ENCODE measurements at places on chromosomes 1 and 21.
A peak's percentile ranks its signal among the peaks of the same experiment; 100 is the strongest.

- DNase-seq = no peak
Measured at GRCh38 chr1:145837656-145838055, 7.8 kb upstream of the NUDT17 start.

DNA sequence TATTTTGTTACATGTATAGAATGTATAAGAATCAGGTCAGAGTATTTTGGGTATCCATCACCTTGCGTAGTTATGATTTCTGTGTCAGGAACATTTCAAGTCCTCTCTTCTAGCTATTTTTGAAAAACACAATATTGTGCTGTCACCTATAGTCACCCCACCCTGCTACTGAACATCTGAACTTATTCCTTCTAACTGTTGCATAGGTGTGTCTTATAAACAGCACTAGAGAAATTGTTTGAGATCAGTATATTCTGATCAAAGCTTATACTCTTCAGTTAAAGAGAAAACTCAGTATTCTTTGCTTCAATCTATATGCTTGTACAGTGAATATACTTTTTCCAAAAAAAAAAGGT, 96.0 kb downstream of the ASH1L start:
- DNase-seq = no peak

DNA sequence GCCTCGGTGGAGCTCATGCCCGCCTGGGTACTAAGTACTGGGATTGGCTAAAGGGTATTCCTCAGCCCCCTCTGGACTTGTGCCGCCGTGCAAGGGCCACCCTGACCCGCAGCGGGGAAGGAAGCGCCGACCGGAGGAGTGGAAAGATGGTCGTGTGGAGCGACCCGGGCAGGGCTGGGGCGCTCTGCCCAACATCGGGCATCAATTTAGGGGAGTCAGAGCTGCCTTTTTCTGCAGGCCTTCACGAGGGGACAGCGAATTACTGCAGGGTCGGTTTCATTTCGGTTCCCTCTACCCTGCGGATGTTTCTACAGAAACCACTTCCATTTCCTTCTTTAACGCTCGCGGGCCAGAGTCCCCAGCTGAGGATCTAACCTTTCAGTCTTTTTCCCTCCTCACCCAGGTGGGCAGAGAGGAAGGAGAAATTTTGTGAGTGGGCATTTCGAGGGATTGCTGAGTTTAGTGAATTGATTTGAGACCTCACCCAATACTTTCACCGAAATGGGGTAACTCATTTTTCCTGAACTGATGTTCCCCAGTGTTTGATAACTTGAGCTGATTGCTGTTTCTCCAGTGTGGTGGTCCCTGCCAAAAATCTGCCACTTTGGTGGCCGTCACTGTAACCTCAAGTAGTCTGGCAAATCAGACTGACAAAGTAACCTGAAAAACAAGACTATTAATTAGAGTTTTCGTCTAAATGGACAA, 1.1 kb downstream of the TOR1AIP1 start:
- peak; percentile 35 for DNase-seq

DNA sequence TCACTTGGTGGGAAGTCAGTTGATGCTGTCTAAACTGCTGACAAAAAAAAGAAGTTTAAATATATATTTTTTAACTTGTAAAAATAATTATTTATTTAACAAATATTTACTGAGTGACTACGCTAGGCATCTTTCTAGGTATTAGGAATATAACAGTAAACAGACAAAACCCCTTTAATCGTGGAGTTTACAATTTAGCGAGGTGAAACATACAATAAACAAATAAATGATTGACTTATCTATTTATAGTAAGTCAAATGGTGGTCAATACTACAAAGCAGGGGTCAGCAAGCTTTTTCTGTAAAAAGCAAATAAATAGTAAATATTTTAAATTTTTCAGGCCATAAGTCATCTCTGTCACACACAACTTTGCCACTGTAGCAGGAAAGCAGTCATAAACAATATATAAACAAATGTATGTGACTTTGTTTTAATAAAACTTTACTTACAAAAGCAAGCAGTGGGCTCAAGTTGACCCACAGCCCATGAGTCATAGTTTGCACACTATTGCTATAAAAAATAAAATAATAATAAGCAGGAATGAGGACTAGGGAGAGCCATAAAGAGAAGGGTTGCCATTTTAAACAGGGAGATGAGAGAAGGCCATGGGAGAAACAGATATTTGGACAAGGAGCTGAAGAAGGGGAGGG, 263.9 kb downstream of the PLPP3 start:
- no peak for DNase-seq

GRCh38 chr21:31180256-31181081, 142.2 kb upstream of the KRTAP19-8 start:
- DNase-seq = no peak

DNA sequence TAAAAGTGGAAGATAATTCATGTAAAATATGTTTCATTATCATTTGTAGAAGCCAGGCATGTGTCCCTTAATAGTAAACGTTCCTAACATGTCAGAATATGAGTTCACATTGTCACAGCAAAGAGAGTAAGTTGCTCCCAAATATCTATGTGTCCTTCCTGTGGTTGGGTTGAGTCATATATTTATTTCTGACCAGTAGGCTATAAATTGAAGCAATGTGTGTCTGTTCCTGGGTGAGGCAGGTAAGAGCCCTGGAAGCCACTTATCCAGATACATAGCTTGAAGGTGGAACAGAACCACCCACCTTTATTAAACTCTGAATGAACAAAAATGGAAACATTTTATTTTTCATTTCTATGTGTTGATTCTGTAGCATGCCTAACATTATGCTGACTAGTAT, 2251.6 kb downstream of the NCAM2 start:
- no peak for DNase-seq

GRCh38 chr1:29521811-29522580, 285.7 kb downstream of the PTPRU start:
- no peak for DNase-seq

DNA sequence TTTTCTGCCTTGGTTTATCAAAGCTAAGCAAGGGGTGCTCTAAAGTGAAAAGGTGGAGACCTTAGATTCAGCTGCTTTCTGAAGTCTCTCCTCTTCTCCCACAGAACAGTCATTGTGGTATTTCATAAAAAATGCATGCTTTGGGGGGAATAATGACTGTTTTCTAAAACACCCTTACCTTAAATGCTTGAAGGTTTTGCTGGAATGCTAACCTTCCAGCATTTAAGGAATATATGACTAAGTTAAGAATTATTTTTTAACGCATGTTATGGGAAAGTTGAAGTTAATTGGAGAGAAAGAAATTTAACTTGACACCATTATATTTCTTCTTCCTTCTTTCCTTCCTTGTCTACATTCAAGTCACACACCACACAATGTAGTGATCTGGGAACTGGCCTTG, 162.5 kb downstream of the ROR1 start:
- DNase-seq = no peak

GRCh38 chr1:1527092-1527816, 13.2 kb downstream of the TMEM240 start:
- no peak for DNase-seq

DNA sequence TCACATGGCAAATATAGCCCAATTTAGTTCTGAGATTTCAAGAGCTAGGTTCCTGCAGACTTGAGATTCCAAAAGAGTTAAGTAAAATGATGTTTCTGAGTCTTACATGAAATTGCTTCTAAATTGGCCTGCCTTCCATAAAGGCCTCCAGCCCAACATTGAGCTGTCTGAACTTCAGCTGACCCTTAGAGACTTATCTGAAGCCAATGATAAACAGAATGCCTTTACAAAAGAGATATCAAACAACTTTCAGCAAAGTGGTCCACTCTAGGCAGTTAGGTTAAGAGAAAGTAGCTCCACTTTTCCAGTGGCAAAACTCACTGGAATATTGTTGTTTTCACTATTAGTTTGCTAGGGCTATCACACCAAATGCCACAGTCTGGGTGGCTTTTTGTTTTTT, 6.3 kb upstream of the RC3H1 start:
- no peak for DNase-seq

GRCh38 chr21:28938726-28939125, 54.0 kb downstream of the LTN1 start:
- no peak for DNase-seq

DNA sequence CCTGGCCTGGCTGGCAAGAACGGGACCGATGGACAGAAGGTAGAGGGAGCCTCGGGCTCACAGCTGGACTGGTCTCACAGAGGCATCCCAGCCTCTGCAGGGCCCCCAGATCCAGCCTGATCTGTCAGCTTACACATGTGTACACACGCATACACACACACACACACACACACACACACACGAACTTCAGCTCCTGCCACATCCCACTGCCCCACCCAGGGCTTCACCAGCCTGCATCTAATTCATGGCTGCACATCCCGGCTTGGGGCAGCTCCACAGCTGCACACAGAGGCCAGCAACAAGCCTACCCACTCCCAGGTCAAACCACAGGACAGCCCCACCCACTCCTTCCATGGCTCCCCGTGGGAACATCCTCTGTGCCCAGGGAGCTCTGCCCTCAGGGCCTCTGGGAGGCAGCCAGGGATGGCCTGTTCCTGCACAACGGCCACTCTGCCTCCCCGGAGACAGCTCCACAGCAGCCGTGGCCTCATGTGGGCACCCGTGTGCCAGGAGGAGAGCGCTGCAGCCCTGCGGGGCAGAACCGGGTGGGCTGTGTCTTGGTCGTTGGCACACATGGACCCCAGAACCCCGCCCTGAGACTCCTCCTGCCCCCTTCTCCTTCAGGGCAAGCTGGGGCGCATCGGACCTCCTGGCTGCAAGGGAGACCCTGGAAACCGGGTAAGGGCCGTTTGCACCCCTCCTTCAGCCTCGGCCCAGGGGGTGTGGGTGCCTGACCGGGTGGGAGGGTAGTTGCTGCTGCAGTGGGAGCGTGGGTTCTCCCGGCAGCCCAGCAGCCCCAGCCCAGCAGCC, 19.1 kb downstream of the COL6A2 start:
- no peak for DNase-seq

DNA sequence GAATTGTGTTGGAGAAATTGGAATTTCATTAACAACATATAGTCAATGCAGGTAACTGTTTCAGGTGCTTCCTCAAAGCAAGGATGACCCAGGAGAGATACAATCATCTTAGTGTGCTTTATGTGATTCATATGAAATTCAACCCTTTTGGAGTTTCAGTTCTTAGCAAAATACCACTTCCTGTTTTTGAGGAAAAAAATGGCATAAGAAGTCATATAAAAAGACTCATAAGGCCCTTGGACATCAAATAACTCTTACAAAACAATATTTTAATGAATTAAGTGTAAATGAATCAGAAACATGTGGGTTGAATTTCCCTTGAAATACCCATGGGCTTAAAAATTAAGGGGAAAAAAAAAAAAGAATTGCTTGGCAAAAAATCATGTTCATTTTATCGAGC, 926.6 kb downstream of the LTN1 start:
- no peak for DNase-seq

DNA sequence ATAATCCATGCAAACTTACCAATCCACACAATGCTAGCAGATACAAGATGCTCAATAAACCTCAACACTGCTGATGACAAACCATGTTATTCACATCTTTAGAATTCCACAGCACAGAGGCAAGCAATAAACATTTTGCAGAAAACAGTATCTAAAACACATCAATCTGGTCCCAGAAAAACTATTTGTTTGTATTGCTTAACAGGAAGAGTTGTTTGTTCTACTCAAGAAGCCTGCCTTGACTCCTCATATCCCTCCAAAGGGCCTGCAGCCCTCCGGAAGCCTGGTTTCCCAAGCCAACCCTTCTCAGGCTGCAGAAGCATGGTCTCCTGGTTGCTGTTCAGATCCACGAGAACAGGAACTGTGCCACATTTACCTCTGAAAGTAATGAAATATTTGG, 139.7 kb downstream of the RERE start:
- no peak for DNase-seq

- DNase-seq = no peak
Measured at GRCh38 chr1:4684136-4684535, 29.7 kb downstream of the AJAP1 start.

DNA sequence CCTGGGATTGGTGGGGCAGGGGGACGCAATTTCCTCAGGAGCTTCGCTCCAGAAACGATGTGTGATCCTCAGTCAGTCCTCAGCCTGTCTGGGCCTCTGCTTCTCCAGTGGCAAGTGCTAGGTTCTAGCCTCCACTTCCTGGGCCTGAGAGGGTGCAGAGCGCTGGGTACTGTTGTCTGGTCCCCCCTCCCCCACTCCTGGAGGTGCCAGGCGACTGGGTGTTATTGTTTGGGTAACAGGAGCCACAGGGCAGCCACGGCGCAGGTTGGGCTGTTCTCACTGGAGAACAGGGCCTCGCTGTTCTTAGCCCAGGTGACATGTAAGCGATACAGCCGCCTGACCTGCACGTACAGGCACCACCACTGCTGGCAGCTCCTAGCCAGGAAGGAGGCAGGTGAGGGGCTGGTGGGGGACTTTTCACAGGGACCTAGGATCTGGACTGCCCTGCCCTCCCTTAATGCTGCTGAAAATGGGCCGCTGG, 2.1 kb downstream of the RPS6KA1 start:
- no peak for DNase-seq

GRCh38 chr1:61412601-61413000, 312.3 kb downstream of the TM2D1 start:
- DNase-seq = no peak

DNA sequence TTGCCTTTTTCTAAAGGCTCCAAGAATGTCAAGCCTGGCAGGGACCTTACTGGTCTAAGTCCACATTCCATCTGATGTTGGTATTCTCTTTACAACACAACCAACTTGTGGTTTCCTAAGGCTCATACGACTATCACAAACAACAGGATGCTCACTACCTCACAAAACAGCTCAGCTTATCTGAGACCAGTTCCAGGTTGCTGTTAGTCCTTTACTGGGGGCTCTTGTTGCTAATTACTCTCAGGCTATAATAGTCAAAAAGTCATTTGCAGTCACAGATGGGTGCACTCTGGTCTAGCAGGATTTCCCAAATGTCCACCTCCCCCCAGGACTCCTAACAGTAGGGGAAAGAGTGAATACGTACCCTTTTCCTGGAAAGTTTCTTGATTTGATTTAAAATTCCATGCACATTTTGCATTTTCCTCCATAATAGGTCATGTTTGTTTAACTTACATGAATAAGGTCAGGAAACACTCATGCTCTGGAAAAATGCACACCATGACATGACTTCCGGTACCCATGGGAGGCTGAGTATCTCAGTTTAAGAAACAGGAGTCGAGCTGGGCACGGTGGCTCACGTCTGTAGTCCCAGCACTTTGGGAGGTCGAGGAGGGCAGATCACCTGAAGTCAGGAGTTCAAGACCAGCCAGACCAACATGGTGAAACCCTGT, 16.0 kb downstream of the LCK start:
- DNase-seq = no peak

DNA sequence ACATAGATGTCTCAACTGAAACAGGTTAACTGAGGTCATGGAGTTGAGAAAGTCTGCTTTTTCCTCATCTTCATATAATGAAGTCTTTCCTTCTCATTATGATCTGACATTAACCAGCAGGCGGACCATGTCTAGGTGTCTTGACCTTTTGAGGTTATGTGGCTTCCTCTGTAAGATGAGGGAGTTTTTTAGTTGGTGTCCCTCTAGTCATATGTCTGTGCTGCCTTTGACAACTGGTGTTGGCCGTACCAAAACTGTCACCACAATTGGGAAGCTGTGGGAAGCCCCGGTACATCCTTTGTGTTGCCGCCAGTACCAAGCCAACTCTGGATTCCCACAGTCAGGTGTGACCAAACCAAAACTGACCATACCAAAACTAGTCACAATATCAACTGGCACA, 105.1 kb downstream of the PBX1 start:
- no peak for DNase-seq

GRCh38 chr21:35476621-35477395, 427.7 kb upstream of the RUNX1 start:
- DNase-seq = no peak

GRCh38 chr1:107480548-107481415, 339.9 kb downstream of the NTNG1 start:
- no peak for DNase-seq

All from COR-L47 (cell line).